ENCODE measurements at places on chromosomes 1 and 21. TPM values are rescaled to one million over a fixed set of nuclear protein-coding genes. Genes with fewer than 3 reads are reported as not detected.

The GBP4 gene
- total RNA-seq = 0.01 TPM

The ESPN gene
- total RNA-seq = 1.2 TPM

The ANKRD45 gene
- not detected for total RNA-seq

The RGS8 gene
- not detected for total RNA-seq

The RTCA gene
- 23.4 TPM for total RNA-seq

The ILDR2 gene
- total RNA-seq = not detected

The ANKRD65 gene
- total RNA-seq = 0.05 TPM

The SLC2A5 gene
- 0.62 TPM for total RNA-seq

The OR2L3 gene
- not detected for total RNA-seq

The TMEM82 gene
- total RNA-seq = 0.05 TPM

The LAPTM5 gene
- total RNA-seq = 0.22 TPM

The ZNF648 gene
- not detected for total RNA-seq

The TNFSF4 gene
- 0.09 TPM for total RNA-seq

The RHBDL2 gene
- total RNA-seq = 2.3 TPM

The VSIG8 gene
- total RNA-seq = not detected

The PLA2G2F gene
- not detected for total RNA-seq

The C1orf87 gene
- not detected for total RNA-seq

The MYOM3 gene
- 6.0 TPM for total RNA-seq

The TOR1AIP2 gene
- 25.5 TPM for total RNA-seq

The KCNH1 gene
- 2.1 TPM for total RNA-seq

The LRIG2 gene
- total RNA-seq = 3.3 TPM

The TEKT2 gene
- not detected for total RNA-seq

The CLSTN1 gene
- 52.6 TPM for total RNA-seq

The AKR7A2 gene
- 49.5 TPM for total RNA-seq

The TFF3 gene
- total RNA-seq = not detected

The ASTN1 gene
- 0.02 TPM for total RNA-seq

The OR2M3 gene
- not detected for total RNA-seq

The S100A2 gene
- total RNA-seq = 26.8 TPM

The TACSTD2 gene
- total RNA-seq = not detected

The CLCA4 gene
- total RNA-seq = not detected

The TRIM58 gene
- not detected for total RNA-seq

The LORICRIN gene
- not detected for total RNA-seq

The PHF13 gene
- 7.1 TPM for total RNA-seq

The IFNGR2 gene
- total RNA-seq = 60.1 TPM

The MFN2 gene
- 34.3 TPM for total RNA-seq

The PODN gene
- total RNA-seq = not detected

The SH3D21 gene
- total RNA-seq = 1.9 TPM

The RPE65 gene
- total RNA-seq = not detected

The SELL gene
- total RNA-seq = 0.08 TPM

The TNFRSF4 gene
- not detected for total RNA-seq

The RIMKLA gene
- 0.98 TPM for total RNA-seq

The SLC25A34 gene
- 0.10 TPM for total RNA-seq

The FCRL1 gene
- not detected for total RNA-seq

The EXTL2 gene
- 7.8 TPM for total RNA-seq

The GNAT2 gene
- 0.08 TPM for total RNA-seq

The SLC9C2 gene
- not detected for total RNA-seq

The KRTAP13-2 gene
- total RNA-seq = not detected

The NBPF20 gene
- 3.0 TPM for total RNA-seq
